ENCODE measurements at places on chromosomes 1 and 21. TPM values are rescaled to one million over a fixed set of nuclear protein-coding genes. Genes with fewer than 3 reads are reported as not detected.

IL24 gene
- not detected for total RNA-seq

SMCP gene
- total RNA-seq = not detected

SPRR2A gene
- not detected for total RNA-seq

IGFN1 gene
- total RNA-seq = not detected

NBPF6 gene
- total RNA-seq = not detected

TTC34 gene
- under 0.01 TPM for total RNA-seq

CHI3L1 gene
- not detected for total RNA-seq

C1orf185 gene
- total RNA-seq = not detected

WNT3A gene
- not detected for total RNA-seq

C1QC gene
- total RNA-seq = not detected

SERPINC1 gene
- total RNA-seq = not detected

LORICRIN gene
- total RNA-seq = not detected

GSTM1 gene
- total RNA-seq = not detected

MARK1 gene
- 0.32 TPM for total RNA-seq

S100A7 gene
- not detected for total RNA-seq

ACTN2 gene
- total RNA-seq = not detected

PRKAA2 gene
- total RNA-seq = 2.5 TPM

OR2T5 gene
- not detected for total RNA-seq

LRRC71 gene
- 0.19 TPM for total RNA-seq

RGS8 gene
- total RNA-seq = under 0.01 TPM

KCNJ6 gene
- not detected for total RNA-seq

PAPPA2 gene
- 0.31 TPM for total RNA-seq

ETV3L gene
- not detected for total RNA-seq

GCSAML gene
- total RNA-seq = under 0.01 TPM

ARHGEF16 gene
- total RNA-seq = 0.94 TPM

SPRR4 gene
- not detected for total RNA-seq

JAM2 gene
- 3.9 TPM for total RNA-seq

ZNF326 gene
- total RNA-seq = 4.0 TPM

KRTAP10-9 gene
- not detected for total RNA-seq

CFHR4 gene
- total RNA-seq = not detected

ETV3 gene
- total RNA-seq = 10.7 TPM

DYNLT5 gene
- total RNA-seq = 2.9 TPM

BGLAP gene
- total RNA-seq = not detected

PLD5 gene
- not detected for total RNA-seq

DUSP10 gene
- 4.2 TPM for total RNA-seq

SPOCD1 gene
- 2.8 TPM for total RNA-seq

CFHR5 gene
- not detected for total RNA-seq

LENEP gene
- total RNA-seq = not detected

GJB4 gene
- total RNA-seq = not detected

LHX4 gene
- not detected for total RNA-seq
